Activated T-cell treated with anti-CD3 and anti-CD28 coated beads, Interleukin-2, amount 50 U/mL, for 72 hours (primary cell): ENCODE measurements at places on chromosomes 1 and 21. TPM values are rescaled to one million over a fixed set of nuclear protein-coding genes. Genes with fewer than 3 reads are reported as not detected.
A peak's percentile ranks its signal among the peaks of the same experiment; 100 is the strongest.

DNA sequence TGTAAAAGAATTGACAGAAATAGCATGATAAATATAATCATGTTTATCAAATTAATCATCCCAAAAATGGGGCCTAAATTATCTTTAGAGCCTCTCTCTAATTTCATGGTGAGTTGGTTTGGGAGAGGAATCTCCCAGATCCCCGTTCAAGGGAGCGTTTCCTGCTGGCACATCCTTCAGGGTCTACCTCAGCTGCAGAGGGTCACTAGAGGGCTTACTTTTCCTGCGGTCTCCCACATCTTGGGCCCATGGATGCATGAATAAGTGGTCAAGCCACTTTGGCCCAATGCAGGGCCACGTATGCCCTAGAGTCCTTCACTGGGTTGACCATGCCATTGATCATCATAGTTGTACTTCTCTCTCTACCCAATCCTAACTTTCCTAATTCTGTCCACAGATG is 164.1 kb downstream of the USP25 start:
- no peak overlapping the region for H3K27ac ChIP-seq
- H3K27me3 ChIP-seq, result no peaks in the 10 kb centered on the region
- no peak overlapping the region for H3K4me3 ChIP-seq
- H3K36me3 ChIP-seq, result no peaks in the 10 kb centered on the region
- no peaks in the 10 kb centered on the region for H3K4me1 ChIP-seq

GRCh38 chr1:89112871-89113613 is 12.9 kb downstream of the GBP2 start:
- no peaks in the 10 kb centered on the region for H3K27me3 ChIP-seq
- peaks cover 37% of the 10 kb centered on the region for H3K4me1 ChIP-seq
- H3K27ac ChIP-seq, result peak overlapping the region; percentile 25
- no peak for DNase-seq
- peaks cover 62% of the 10 kb centered on the region for H3K36me3 ChIP-seq

- H3K27me3 ChIP-seq, result no peaks in the 10 kb centered on the region
- H3K4me3 ChIP-seq, result no peak overlapping the region
- H3K36me3 ChIP-seq, result no peaks in the 10 kb centered on the region
- H3K27ac ChIP-seq, result no peak overlapping the region
Measured at GRCh38 chr1:147652306-147652705, 18.0 kb downstream of the ACP6 start.

GRCh38 chr1:78038071-78038470 is 7.7 kb upstream of the GIPC2 start:
- H3K36me3 ChIP-seq, result no peaks in the 10 kb centered on the region
- peaks cover 20% of the 10 kb centered on the region for H3K27me3 ChIP-seq
- no peak overlapping the region for H3K27ac ChIP-seq
- no peak for DNase-seq
- no peak overlapping the region for H3K4me3 ChIP-seq

GRCh38 chr1:15803380-15803779 is 4.1 kb downstream of the UQCRHL start:
- peaks cover 13% of the 10 kb centered on the region for H3K27me3 ChIP-seq
- H3K4me1 ChIP-seq, result peaks cover 9% of the 10 kb centered on the region
- no peaks in the 10 kb centered on the region for H3K36me3 ChIP-seq
- peak; percentile 8 for DNase-seq
- H3K27ac ChIP-seq, result no peak overlapping the region

GRCh38 chr1:30191154-30191702 is 532.2 kb downstream of the MATN1 start:
- DNase-seq, result peak; percentile 37
- peaks cover 8% of the 10 kb centered on the region for H3K4me1 ChIP-seq
- peak overlapping the region; percentile 44 for H3K4me3 ChIP-seq
- peak overlapping the region; percentile 59 for H3K27ac ChIP-seq
- no peaks in the 10 kb centered on the region for H3K36me3 ChIP-seq

DNA sequence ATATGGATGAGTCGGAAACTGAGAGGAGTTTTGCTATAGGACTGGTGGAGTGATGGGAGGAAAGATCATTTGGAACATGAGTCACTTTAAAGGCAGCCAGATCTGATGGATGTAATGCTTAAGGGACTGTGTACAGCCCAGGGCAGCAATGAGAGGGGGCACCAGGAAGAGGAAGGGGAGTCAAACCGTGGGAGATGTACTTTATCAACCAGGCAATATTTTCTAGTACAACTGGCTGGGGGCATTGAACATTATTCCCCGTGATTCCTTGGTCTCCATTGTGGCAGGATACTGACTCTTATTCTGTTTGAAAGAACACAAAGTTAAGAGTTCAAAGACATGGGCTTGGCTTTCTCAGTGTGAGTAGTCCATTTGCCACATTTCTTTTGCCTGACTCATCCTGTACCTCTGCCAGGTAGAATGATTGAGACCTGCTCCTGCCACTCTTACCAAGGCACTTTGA is 268.2 kb upstream of the NR5A2 start:
- H3K4me3 ChIP-seq, result no peak overlapping the region
- no peaks in the 10 kb centered on the region for H3K36me3 ChIP-seq
- DNase-seq, result no peak
- H3K27ac ChIP-seq, result no peak overlapping the region
- H3K27me3 ChIP-seq, result peaks cover 46% of the 10 kb centered on the region

KRTAP20-3 gene
- total RNA-seq, result not detected

LENEP gene
- 2.3 TPM for total RNA-seq

CRYAA gene
- not detected for total RNA-seq

SPRR2B gene
- not detected for total RNA-seq

FCRL1 gene
- not detected for total RNA-seq

BMP8A gene
- total RNA-seq, result 0.38 TPM

LYPD8 gene
- total RNA-seq, result not detected

LAMC2 gene
- total RNA-seq, result not detected

RGS13 gene
- not detected for total RNA-seq

SUSD4 gene
- total RNA-seq, result 1.1 TPM
